ENCODE measurements at places on chromosomes 5 and 9. TPM values are rescaled to one million over a fixed set of nuclear protein-coding genes. Genes with fewer than 3 reads are reported as not detected.

DNA sequence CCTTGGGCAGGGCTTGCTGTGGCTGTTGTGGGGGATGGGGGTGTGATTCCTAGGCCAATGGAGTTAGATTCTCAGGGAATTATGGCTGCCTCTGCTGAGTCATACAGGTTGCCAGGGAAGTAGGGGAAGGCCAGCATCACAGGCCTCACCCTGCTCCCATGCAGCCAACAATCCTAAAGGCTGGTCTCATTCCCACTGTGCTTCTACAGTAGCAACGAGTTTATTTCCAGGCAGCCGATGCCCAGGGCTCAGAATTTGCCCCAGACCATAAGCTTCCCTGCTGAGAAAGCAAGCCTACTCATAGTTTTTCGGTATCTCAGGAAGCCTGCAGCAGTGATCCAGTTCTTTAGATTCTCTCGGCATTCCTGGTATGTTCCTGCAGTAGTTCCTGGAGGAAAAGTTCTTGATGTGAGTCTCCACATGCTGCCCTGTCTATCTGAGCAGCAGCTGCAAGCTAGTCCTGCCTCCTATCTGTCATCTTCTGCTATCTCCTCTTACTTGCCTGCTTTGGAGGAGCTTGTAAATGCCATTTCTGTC, 59.3 kb upstream of the SELENOP start:
- no peaks in the 10 kb centered on the region for H3K4me1 ChIP-seq
- H3K27ac ChIP-seq = no peak overlapping the region
- peaks cover 2% of the 10 kb centered on the region for H3K27me3 ChIP-seq

AMBP gene
- 0.29 TPM for total RNA-seq

DNA sequence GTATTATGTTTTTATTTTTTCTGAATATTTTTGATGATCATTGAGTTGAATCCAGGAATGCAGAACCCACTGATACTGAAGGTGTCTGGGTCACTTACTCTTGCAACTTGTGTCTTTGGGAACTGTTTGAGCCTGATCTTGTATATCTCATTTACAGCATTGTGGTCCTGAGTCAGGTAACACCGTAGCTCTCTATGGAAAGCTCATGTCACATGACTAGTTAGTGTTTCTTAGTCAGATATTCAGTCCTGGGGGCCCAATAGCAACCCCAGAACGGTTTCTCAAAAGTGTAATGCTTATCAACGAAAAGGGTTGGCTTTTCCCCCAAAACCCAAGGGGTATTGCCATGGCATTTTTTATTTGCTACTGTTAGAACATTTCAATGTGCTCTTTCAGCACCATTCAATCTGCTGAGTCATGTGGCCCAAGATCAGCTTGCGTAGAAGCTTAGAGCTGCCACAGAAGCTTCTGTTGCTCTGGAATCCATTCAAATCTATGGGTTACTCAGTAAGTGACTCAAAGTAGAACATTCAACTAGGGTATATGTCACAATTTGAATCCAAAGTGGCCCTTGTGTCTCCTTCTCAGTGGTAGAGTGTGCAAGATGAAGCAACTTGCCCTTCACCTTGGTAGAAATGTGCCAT, 12.1 kb upstream of the PTAR1 start:
- H3K36me3 ChIP-seq = peaks cover 12% of the 10 kb centered on the region
- DNase-seq = no peak
- H3K27me3 ChIP-seq = no peaks in the 10 kb centered on the region
- no peaks in the 10 kb centered on the region for H3K4me1 ChIP-seq

DNA sequence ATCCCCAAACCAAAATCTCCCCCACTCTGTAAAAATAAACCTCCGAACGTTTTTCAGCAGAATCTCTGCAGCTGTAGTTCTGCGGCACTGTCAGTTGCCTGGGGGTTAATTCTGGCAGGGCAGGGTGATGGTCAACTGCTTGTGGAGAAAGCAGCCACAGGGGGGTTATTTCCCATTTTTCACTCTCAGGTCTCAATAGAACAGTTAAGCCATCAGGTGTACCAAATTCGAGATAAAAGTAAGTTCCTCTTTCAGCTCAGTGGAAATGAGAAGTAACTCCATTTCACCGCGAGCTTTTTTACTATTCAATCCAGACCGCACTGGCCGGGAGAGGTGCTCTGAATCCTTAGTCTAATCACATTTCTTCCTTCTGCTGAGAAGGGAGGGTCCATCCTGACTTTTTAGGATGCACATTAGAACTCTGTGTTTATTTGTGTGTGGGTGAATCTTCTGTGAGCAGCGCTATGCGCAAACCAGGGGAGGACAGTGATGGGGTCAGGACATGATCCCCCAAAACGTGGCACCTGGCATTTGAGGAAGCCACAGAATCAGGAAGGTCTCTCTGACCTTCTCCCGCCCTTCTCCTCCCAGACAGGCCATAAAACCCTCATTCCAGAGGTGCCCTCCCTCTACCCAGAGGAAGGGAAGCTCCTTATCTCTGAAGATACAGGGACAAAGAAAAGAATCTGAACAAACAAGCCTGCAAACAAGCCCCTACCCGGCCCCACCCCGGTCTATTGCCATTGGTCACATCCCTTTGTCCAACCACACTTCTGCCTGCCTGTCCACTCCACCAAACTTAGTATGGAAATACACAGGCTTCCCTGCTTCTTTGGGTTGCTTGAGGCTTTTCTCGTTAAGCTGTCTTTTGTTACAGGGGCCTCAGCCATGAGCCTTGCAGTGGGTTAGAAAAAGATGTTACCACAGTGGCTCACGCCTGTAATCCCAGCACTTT, 229.0 kb downstream of the ROR2 start:
- H3K4me3 ChIP-seq = no peak overlapping the region
- H3K27me3 ChIP-seq = peaks cover 7% of the 10 kb centered on the region

GRCh38 chr9:20426019-20426418, 196.3 kb downstream of the MLLT3 start:
- DNase-seq = no peak
- no peak overlapping the region for H3K27ac ChIP-seq
- H3K4me3 ChIP-seq = no peak overlapping the region
- H3K4me1 ChIP-seq = no peaks in the 10 kb centered on the region
- H3K36me3 ChIP-seq = no peaks in the 10 kb centered on the region

DNA sequence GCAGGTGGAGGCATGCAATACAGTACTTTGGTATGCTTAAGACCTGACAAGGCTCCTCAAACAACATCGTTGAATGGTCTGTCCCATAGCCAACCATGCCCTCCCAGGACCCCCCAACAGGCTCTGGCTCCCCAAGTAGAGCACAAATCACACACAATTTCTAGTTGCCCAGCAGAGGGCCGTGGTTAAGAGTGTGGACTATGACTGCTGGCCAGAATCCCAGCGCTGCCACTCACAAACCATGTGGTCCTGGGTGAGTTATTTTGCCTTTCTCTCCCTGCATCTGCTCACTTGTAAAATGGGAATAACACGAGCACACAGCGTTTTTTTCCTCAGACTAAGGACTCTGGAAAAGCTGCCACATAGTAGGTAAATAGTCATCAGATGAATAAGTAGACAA, 6.5 kb downstream of the CKMT2 start:
- H3K4me3 ChIP-seq = no peak overlapping the region
- H3K36me3 ChIP-seq = no peaks in the 10 kb centered on the region
- H3K27ac ChIP-seq = no peak overlapping the region
- peaks cover 6% of the 10 kb centered on the region for H3K4me1 ChIP-seq
- H3K27me3 ChIP-seq = no peaks in the 10 kb centered on the region

DNA sequence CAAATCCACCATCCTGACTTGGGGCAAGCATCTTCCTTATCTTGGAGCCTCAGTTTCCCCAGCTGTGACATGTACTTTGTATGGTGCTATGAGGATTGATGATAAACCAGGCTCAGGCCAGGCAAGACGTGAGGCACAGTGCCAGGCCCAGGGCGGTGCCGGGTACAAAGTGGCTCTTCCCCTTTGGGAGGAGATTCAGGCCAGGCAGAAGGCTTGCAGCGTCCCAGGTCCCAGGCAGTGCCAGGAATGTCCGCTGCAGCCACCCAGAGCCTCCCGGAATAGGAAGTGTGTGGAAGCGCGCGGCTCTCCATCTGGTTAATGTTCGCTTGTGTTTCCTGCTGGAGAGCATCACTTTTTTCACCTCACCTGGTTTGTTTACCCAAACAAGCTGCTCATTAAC, 12.6 kb upstream of the DENND1A start:
- no peaks in the 10 kb centered on the region for H3K27me3 ChIP-seq
- H3K27ac ChIP-seq = no peak overlapping the region
- no peaks in the 10 kb centered on the region for H3K36me3 ChIP-seq
- no peak overlapping the region for H3K4me3 ChIP-seq
- DNase-seq = no peak
- peaks cover 7% of the 10 kb centered on the region for H3K4me1 ChIP-seq

GRCh38 chr5:147874910-147875367, 3.6 kb upstream of the SCGB3A2 start:
- no peak overlapping the region for H3K27ac ChIP-seq
- H3K4me1 ChIP-seq = peaks cover 6% of the 10 kb centered on the region
- H3K27me3 ChIP-seq = peaks cover 16% of the 10 kb centered on the region
- no peak for DNase-seq
- no peak overlapping the region for H3K4me3 ChIP-seq
- peaks cover 4% of the 10 kb centered on the region for H3K36me3 ChIP-seq

GRCh38 chr5:116076496-116076895, 8.3 kb upstream of the COMMD10 start:
- no peak overlapping the region for H3K27ac ChIP-seq
- no peak overlapping the region for H3K4me3 ChIP-seq
- H3K36me3 ChIP-seq = no peaks in the 10 kb centered on the region
- no peak for DNase-seq
- no peaks in the 10 kb centered on the region for H3K27me3 ChIP-seq

- DNase-seq = no peak
- no peak overlapping the region for H3K4me3 ChIP-seq
- H3K27ac ChIP-seq = no peak overlapping the region
- H3K36me3 ChIP-seq = peaks cover 6% of the 10 kb centered on the region
- H3K27me3 ChIP-seq = peaks cover 2% of the 10 kb centered on the region
- H3K4me1 ChIP-seq = peaks cover 4% of the 10 kb centered on the region
Measured at GRCh38 chr9:2425676-2426075, 195.9 kb upstream of the VLDLR start.

DNA sequence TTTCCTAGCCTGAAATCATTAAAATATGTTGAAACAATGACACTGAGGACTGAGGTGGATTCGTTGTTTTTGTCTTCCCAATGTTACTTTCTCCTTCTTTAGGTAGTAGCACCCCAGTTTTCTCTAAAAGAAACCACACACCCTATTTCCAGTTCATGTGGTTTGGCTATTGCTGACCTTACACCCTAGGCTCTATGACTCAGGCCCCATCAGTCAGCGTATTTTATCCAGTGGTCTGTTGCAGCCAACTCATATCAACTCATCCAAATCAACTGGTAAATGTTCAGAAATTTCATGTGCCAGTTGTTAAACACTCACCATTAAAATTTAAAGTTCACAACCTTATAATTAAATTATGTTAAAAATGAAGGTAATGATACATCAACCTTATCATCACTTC, 44.6 kb upstream of the NFIB start:
- no peak overlapping the region for H3K4me3 ChIP-seq
- peaks cover 2% of the 10 kb centered on the region for H3K4me1 ChIP-seq
- peaks cover 4% of the 10 kb centered on the region for H3K27me3 ChIP-seq
- no peak overlapping the region for H3K27ac ChIP-seq
- H3K36me3 ChIP-seq = no peaks in the 10 kb centered on the region

- peaks cover 4% of the 10 kb centered on the region for H3K36me3 ChIP-seq
- DNase-seq = peak; percentile 61
- H3K27me3 ChIP-seq = peaks cover 1% of the 10 kb centered on the region
- no peak overlapping the region for H3K27ac ChIP-seq
Measured at GRCh38 chr5:129664336-129664937, 83.5 kb upstream of the MINAR2 start.

GRCh38 chr5:94057217-94057616, 315.8 kb upstream of the POU5F2 start:
- H3K27ac ChIP-seq = no peak overlapping the region
- DNase-seq = no peak
- no peaks in the 10 kb centered on the region for H3K4me1 ChIP-seq
- H3K27me3 ChIP-seq = no peaks in the 10 kb centered on the region

SLC6A7 gene
- total RNA-seq = not detected

GRCh38 chr9:21533597-21533996, 51.5 kb upstream of the IFNE start:
- no peak overlapping the region for H3K27ac ChIP-seq
- no peaks in the 10 kb centered on the region for H3K4me1 ChIP-seq
- DNase-seq = no peak

DNA sequence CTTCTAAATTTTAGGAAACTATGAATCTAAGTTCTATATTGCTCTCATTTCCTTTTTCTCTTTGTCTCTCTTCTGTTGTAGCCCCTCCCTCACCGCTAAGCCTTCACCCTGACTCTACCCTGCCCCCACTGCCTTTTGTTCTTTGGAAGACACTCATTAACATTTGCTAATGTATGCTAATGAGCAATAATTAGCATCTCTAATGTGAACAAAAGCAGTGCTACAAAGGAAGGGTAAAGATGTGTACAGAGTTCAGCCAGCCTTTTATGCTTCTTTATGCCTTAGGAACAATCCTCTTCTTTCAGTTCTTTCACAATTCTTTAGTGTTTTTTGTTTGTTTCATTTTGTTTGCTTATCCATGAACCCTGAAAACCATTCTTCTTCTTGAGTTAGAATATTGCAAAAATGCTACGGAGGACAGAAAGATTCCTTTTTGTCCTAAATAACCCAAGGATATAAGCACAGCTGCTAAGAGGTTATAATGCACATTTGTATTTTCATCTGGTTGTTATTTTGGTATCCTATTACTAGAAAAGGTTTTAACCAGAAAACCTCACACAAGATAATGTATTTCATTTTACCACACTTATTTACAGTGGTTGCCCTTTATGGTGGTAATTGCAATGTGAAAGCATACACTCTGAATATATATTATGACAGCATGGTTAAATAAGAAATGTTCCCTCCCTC, 159.3 kb downstream of the TMC1 start:
- DNase-seq = peak; percentile 30
- H3K36me3 ChIP-seq = no peaks in the 10 kb centered on the region
- peaks cover 20% of the 10 kb centered on the region for H3K4me1 ChIP-seq
- H3K27ac ChIP-seq = peak overlapping the region; percentile 57
- no peaks in the 10 kb centered on the region for H3K27me3 ChIP-seq
- peak overlapping the region; percentile 4 for H3K4me3 ChIP-seq

NUTM2F gene
- total RNA-seq = not detected

- peaks cover 2% of the 10 kb centered on the region for H3K27me3 ChIP-seq
- H3K36me3 ChIP-seq = no peaks in the 10 kb centered on the region
- no peak overlapping the region for H3K4me3 ChIP-seq
- DNase-seq = no peak
- H3K27ac ChIP-seq = peak overlapping the region; percentile 37
- peaks cover 18% of the 10 kb centered on the region for H3K4me1 ChIP-seq
Measured at GRCh38 chr9:109969011-109969410, 189.0 kb downstream of the PALM2AKAP2 start.

GRCh38 chr9:89539374-89539773, 41.5 kb upstream of the SEMA4D start:
- H3K4me3 ChIP-seq = no peak overlapping the region
- no peak for DNase-seq
- H3K4me1 ChIP-seq = peaks cover 18% of the 10 kb centered on the region
- H3K27ac ChIP-seq = no peak overlapping the region

GRCh38 chr9:98158071-98158831, 34.2 kb downstream of the CORO2A start:
- peaks cover 4% of the 10 kb centered on the region for H3K4me1 ChIP-seq
- H3K36me3 ChIP-seq = no peaks in the 10 kb centered on the region
- no peak overlapping the region for H3K4me3 ChIP-seq
- DNase-seq = no peak
- H3K27ac ChIP-seq = no peak overlapping the region
- peaks cover 5% of the 10 kb centered on the region for H3K27me3 ChIP-seq

Measured in glutamatergic neuron (in vitro differentiated cells).